Left kidney (tissue), 8 donors: ENCODE measurements at places on chromosomes 2 and 18. TPM values are rescaled to one million over a fixed set of nuclear protein-coding genes. Genes with fewer than 3 reads are reported as not detected.

GRCh38 chr2:224847961-224848850 is 132.0 kb upstream of the CCDC195 start:
- no peak for DNase-seq

- DNase-seq = peak; percentile 96
These were observed 1.9 kb upstream of the MEIS1 start for GRCh38 chr2:66432801-66433694.

DNA sequence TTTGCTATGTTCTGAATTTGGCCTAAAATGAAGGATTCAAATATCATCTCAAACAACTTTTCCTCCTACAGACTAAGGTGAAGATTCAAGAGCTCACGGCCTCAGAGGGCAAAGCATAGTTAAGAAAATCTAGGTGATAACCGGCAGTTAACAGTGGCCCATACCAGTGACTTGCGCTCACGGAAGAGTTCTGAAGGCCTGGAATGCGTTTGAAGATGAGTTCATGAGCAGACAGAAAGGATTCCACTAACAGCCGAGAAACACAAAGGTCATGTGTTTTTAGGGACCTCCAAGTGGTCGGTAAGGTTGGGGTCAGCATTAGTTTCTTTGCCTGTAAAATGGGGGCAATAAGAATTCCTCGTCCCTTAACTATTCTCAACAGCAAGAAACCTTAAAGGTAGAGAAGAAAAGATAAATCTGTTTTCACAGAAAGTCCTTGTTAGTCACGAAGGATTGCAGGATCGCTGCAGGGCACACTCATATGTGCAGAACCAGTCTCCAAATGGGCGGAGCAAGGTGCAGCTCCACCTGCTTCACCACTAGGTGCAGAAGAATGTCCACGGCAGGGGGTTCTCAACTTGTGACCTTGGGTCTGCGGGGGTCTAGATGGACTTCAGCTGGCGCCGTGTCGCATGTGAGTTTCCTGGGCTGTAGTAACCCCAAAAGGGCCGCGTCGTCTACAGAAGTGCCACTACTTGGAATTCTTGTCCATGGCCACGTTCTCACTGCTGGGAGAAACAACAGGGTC is 708 bp upstream of the RPIA start:
- DNase-seq = no peak

- no peak for DNase-seq
These were observed 245.8 kb downstream of the KCNS3 start for GRCh38 chr2:18124116-18124835.

DNA sequence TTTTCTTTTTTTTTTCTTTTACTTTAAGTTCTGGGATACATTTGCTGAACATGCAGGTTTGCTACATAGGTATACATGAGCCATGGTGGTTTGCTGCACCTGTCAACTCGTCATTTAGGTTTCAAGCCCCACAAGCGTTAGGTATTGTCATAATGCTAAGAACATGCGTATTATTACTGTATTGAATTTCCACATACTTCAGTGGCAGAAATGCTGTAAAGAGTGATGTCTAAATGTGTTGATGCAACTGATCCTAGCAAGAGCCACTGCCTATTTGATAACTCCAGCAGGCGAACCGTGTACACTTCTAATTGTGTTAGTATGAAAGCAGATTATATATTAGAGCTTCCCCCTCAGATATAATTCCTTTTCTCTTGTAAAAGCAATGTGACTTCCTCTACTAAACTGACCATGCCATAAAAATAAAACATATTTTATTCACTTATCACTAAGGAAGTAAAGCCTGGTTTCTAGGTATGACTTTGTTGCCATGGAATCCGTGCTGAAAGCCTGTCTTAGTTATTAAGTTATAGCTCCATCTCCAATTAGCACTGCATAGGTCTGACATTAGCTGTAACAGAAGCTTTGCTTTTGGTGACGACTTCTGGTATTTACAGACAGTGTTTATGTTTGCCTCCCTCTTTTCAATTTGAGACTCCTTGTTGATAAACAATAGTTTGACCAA is 280.0 kb downstream of the GALR1 start:
- DNase-seq = no peak

ARL5A gene
- 47.3 TPM for polyA plus RNA-seq

CCDC148 gene
- 11.4 TPM for polyA plus RNA-seq
